Neural progenitor cell (in vitro differentiated cells): ENCODE measurements at places on chromosomes 6 and 20. TPM values are rescaled to one million over a fixed set of nuclear protein-coding genes. Genes with fewer than 3 reads are reported as not detected.

The C2 gene
- total RNA-seq = 1.1 and 1.4 TPM in 2 replicates

The PTCRA gene
- not detected in 2 replicates for total RNA-seq

The TREML4 gene
- total RNA-seq = not detected in 2 replicates

The TTLL9 gene
- 0.34 TPM in 1 of 2 replicates, not detected in the other for total RNA-seq

The GLP1R gene
- 0.82 and 1.3 TPM in 2 replicates for total RNA-seq

The PTCHD4 gene
- total RNA-seq = 5.6 and 7.8 TPM in 2 replicates

The IRF4 gene
- 0.11 and 0.53 TPM in 2 replicates for total RNA-seq

The RBM24 gene
- 17.3 and 27.6 TPM in 2 replicates for total RNA-seq

The PHACTR3 gene
- total RNA-seq = 0.22 and 1.4 TPM in 2 replicates
